ENCODE measurements at places on chromosomes 6 and 20. TPM values are rescaled to one million over a fixed set of nuclear protein-coding genes. Genes with fewer than 3 reads are reported as not detected.

- peaks cover 49% of the 10 kb centered on the region for H3K4me1 ChIP-seq
- DNase-seq = peak; percentile 86
- H3K36me3 ChIP-seq = peaks cover 51% of the 10 kb centered on the region
- H3K27ac ChIP-seq = peak within 1 kb of the TSS; percentile 93
These were observed at the start of gene SLA2 for GRCh38 chr20:36645998-36646397. Gene SLA2 (minus strand): TSS chr20:36646196. CDS start chr20:36641335, 4,861 bp downstream.

DNA sequence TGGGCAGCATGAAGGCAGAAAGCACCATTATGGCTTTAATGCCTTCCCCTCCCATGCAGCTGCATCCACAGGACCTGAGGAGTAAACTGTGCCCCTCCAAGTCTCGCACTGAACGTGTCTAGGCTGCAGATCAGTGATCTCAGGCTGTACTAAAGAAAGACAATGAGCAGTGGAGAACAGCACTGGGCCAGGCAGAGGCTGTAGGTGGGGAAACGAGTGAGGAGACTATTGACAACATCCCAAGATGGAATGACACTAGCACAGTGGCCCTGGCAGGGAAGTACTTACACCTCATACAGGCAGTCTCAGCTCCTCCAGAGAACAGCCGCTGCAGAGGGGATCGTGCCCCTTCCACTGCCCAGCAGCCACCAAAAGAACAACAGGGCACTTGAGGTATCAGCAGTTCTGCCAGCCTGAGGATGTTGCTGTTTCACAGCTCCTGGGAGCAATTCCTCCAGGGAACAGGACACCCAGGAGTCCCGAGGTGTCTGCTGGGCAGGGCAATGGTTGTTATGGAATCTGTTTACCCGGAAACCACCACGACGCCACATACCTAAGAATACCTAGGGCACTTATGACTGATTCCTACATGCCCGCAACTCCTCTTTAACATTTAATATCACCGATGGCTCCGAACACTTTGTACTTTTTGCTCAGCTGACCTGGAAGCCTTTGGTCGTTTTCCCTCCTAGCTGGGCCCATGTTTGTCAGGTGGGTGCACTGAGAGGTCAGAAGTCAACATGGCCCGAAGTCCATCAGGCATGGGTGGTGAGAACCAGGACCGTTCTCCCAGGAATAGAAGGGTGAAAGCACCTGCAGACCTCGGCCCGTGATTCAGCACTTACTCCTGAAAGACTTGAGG lies 79.1 kb downstream of the SLC22A23 start:
- H3K4me1 ChIP-seq = peaks cover 8% of the 10 kb centered on the region
- H3K36me3 ChIP-seq = no peaks in the 10 kb centered on the region
- no peak overlapping the region for H3K4me3 ChIP-seq
- DNase-seq = no peak
- peaks cover 8% of the 10 kb centered on the region for H3K27me3 ChIP-seq

LHFPL5 gene
- not detected for total RNA-seq

- DNase-seq = no peak
- no peaks in the 10 kb centered on the region for H3K27me3 ChIP-seq
- H3K4me3 ChIP-seq = no peak overlapping the region
- H3K36me3 ChIP-seq = no peaks in the 10 kb centered on the region
- peaks cover 28% of the 10 kb centered on the region for H3K4me1 ChIP-seq
These were observed 211.3 kb downstream of the ARID1B start for GRCh38 chr6:156988276-156989158.

RSPO4 gene
- total RNA-seq = not detected

DNA sequence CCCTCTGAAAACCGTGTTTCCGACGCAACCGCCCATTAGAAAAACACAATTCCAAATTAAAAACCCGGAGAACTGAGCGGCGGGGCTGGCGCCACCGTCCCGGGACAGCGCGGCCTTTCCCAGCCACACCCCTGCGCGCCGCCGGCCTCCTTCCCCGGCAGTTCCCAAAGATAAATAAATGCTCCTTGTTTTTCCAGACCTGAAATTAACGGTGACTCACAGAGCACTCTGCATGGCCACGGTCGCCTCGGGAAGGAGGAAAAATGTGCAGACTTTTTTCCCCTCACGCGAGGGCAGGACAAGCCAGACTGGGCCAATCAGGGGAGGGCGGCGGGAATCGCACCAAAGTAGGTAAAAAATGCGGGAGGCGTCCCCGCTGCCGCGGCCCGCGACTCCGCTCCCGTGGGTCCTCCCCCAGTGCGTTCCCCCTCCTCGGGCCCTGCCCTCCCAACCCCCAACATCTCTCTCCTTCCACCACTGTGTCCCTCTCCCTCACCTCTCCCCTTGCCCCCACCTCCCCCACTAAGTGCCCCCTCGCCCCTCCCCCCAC lies 828 bp upstream of the DSTN start:
- peaks cover 25% of the 10 kb centered on the region for H3K4me1 ChIP-seq
- H3K27ac ChIP-seq = no peak overlapping the region

GRCh38 chr20:47876311-47877088 lies 91.2 kb upstream of the SULF2 start:
- H3K27me3 ChIP-seq = peaks cover 3% of the 10 kb centered on the region
- DNase-seq = no peak
- no peak overlapping the region for H3K27ac ChIP-seq

DNA sequence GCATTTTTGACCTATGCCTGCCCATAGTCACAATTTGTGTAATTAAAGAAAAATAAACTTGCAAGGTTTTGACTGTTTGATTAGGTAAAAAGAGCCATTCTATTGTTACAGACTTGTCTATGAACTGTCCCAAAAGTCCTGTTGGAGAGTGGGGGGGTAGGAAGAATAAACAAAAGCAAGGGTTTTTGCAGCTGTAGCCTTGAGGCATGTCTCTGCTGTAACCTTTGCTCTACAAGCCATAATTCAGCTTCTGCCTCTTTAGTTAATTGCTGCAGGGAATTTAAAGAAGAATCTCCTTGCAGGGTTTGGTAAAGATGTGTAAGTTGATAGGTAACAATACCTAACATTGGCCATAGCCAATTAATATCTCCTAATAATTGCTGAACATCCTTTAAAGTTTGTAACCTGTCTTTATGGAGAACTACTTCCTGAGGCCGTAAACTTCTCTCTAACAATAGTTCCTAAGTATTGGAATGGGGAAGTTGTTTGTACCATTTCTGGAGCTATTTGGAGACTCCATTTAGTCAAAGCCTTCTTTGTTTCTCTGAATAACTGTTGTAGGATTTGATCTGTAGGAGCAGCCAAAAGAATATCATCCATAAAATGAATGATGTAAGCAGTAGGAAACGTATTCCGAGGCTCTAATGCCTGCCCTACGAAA lies 7.9 kb upstream of the ABHD12 start:
- peaks cover 10% of the 10 kb centered on the region for H3K27me3 ChIP-seq
- no peak overlapping the region for H3K4me3 ChIP-seq
- H3K4me1 ChIP-seq = no peaks in the 10 kb centered on the region
- no peak for DNase-seq
- peaks cover 5% of the 10 kb centered on the region for H3K36me3 ChIP-seq

DNA sequence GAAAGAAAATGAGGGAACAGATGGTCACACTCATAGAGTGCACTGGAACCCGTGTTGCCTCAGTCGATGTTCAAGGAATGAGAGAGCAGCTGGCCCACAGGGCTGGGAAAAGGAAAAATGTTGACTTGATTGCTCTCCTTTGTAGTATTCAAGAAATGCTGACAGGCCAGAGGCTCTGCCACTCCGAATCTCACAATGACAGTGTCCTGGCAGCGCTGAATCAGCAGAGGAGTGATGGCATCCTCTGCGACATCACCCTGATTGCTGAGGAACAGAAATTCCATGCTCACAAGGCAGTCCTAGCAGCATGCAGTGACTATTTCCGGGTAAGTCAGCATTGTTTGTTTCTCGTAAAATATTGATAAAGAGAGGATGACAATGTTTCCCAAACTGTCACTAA lies 51.3 kb downstream of the KLHL32 start:
- DNase-seq = no peak
- no peak overlapping the region for H3K27ac ChIP-seq
- H3K4me1 ChIP-seq = no peaks in the 10 kb centered on the region
- H3K36me3 ChIP-seq = no peaks in the 10 kb centered on the region
- H3K4me3 ChIP-seq = no peak overlapping the region

EFCAB8 gene
- total RNA-seq = 1.5 TPM

IL17F gene
- not detected for total RNA-seq

- H3K36me3 ChIP-seq = no peaks in the 10 kb centered on the region
- H3K4me1 ChIP-seq = peaks cover 6% of the 10 kb centered on the region
- no peak overlapping the region for H3K4me3 ChIP-seq
These were observed 34.5 kb downstream of the TPD52L1 start for GRCh38 chr6:125188037-125188436.

- peaks cover 38% of the 10 kb centered on the region for H3K4me1 ChIP-seq
- peak; percentile 84 for DNase-seq
- H3K27me3 ChIP-seq = no peaks in the 10 kb centered on the region
- H3K27ac ChIP-seq = peak overlapping the region; percentile 99
- peak overlapping the region; percentile 96 for H3K4me3 ChIP-seq
- peaks cover 30% of the 10 kb centered on the region for H3K36me3 ChIP-seq
These were observed 391 bp downstream of the MAPRE1 start for GRCh38 chr20:32819992-32820697.

ERGIC3 gene
- 114 TPM for total RNA-seq

- H3K27ac ChIP-seq = no peak overlapping the region
- no peaks in the 10 kb centered on the region for H3K36me3 ChIP-seq
- no peaks in the 10 kb centered on the region for H3K27me3 ChIP-seq
- no peak for DNase-seq
These were observed 56.3 kb downstream of the ZHX3 start for GRCh38 chr20:41261260-41261659.

SSTR4 gene
- not detected for total RNA-seq

TUBB2B gene
- total RNA-seq = not detected

GATA5 gene
- total RNA-seq = not detected

DEFB119 gene
- total RNA-seq = not detected

- H3K27ac ChIP-seq = no peak overlapping the region
- no peak overlapping the region for H3K4me3 ChIP-seq
- no peaks in the 10 kb centered on the region for H3K27me3 ChIP-seq
These were observed 9.5 kb downstream of the AHI1 start for GRCh38 chr6:135488023-135488422.

RIPPLY2 gene
- not detected for total RNA-seq

- H3K27ac ChIP-seq = no peak overlapping the region
- no peak overlapping the region for H3K4me3 ChIP-seq
- H3K36me3 ChIP-seq = no peaks in the 10 kb centered on the region
- H3K27me3 ChIP-seq = peaks cover 3% of the 10 kb centered on the region
These were observed 9.4 kb downstream of the PACSIN1 start for GRCh38 chr6:34475238-34475682.

DNA sequence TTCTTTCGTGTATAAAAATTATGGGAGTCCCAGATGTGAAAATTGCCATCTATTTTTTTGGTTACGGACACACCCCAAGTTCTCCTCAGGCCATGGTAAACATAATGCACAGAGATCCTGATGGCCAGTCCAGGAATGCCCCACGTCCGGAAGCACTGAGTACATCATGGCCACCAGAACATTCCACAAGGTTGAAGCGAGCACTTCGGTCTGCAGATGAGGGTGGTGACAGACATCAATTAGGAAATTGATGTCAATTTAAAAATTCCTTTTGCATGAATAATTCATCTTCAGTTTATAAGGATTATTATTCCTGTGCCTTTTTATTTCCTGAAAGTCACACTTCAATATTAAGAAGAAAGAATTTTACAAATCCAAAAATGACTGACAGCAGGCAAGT lies 13.2 kb upstream of the EXOC2 start:
- DNase-seq = no peak
- no peak overlapping the region for H3K4me3 ChIP-seq
- no peaks in the 10 kb centered on the region for H3K36me3 ChIP-seq
- peaks cover 23% of the 10 kb centered on the region for H3K27me3 ChIP-seq

- H3K4me3 ChIP-seq = no peak overlapping the region
- H3K4me1 ChIP-seq = peaks cover 44% of the 10 kb centered on the region
- no peak overlapping the region for H3K27ac ChIP-seq
- H3K27me3 ChIP-seq = no peaks in the 10 kb centered on the region
- no peak for DNase-seq
- peaks cover 14% of the 10 kb centered on the region for H3K36me3 ChIP-seq
These were observed 31.9 kb downstream of the ARID1B start for GRCh38 chr6:156809034-156809433.
